ENCODE measurements at places on chromosomes 6 and 20. TPM values are rescaled to one million over a fixed set of nuclear protein-coding genes. Genes with fewer than 3 reads are reported as not detected.

DNA sequence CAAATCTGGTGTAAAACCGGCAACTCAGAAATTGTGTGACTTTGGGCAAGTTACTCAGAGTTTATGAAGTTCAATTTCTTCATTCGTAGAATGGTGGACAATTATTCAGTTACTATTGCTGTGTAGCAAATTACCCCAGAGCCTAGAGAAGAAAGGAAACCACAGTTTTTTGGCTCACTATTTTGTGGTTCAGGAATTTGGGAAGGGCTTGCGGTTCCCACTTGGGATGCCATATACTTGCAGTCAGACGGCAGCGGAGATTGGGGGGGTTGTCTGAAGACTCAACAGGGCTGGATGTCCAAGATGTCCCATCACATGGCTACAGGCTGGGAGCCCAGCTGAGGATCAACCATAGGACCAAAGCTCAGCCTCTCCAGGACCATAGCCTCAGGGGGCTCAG is 108.1 kb downstream of the PCSK2 start:
- DNase-seq = no peak

MYLK4 gene
- 0.75 TPM for total RNA-seq

CASS4 gene
- 0.67 TPM for total RNA-seq

DNA sequence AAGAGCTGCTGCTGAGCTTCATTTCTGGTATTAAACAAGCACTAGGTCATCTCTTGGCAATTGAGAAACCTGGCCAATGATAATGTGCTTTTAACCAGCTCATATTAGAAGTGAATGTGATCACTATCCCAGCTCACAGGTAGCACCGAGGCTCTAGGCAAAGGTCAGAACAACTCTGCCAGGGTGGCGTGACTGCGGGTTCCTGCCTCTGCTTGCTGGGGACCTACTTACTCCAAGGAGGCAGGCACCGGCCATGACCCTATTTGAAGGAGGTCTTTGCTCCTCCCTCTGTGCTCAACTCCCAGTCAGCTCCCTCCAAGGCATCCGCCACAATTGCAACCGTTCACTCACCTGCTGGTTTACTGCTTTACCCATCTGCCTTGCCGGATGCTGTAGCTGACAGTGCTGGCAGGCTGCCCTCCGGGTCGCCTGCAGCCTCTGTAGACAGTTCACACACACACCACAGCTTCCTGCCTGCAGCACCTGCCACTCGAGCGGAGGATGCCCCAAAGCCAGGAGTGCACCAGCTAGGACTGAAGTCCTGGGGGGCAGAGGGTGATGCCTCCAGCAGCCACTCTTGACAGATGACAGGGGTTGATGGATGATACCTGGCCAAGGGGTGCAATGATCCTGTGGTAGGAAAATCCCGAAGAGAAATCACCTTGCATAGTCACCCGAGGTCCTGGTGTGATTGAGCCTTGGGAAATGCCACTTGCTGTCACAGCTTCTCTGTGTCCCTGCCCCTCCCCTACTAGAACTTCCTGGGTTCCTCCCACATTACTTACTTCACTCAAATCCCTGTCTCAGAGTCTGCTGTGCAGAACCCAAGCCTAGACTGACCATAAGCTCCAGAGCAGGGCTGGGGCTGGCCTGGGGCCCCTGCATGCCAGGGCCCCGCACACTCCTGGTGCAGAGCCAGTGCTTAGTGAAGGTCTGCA is 8.8 kb upstream of the VSX1 start:
- DNase-seq = no peak

DNA sequence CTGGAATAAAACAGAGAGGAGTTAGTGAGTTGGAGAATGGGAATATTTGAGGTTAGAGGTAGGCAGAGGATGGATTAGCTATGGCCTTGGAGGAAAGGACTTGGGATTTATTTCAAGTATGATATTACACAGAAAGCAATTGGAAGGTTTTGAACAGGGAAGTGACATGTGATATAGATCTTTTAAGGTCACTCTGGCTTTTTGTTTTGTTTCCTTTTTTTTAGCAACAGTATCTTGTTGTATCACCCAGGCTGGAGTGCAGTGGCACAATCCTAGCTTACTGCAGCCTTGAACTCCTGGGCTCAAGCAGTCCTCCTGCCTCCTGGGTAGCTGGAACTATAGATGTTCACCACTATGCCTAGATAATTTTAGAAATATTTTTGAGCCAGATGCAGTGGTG is 190.3 kb downstream of the UTRN start:
- no peak for DNase-seq

SMIM8 gene
- total RNA-seq = 8.5 TPM

GRCh38 chr6:113707194-113707593 is 150.0 kb upstream of the MARCKS start:
- DNase-seq = no peak

MDFI gene
- total RNA-seq = not detected

OR2J3 gene
- total RNA-seq = not detected

DNA sequence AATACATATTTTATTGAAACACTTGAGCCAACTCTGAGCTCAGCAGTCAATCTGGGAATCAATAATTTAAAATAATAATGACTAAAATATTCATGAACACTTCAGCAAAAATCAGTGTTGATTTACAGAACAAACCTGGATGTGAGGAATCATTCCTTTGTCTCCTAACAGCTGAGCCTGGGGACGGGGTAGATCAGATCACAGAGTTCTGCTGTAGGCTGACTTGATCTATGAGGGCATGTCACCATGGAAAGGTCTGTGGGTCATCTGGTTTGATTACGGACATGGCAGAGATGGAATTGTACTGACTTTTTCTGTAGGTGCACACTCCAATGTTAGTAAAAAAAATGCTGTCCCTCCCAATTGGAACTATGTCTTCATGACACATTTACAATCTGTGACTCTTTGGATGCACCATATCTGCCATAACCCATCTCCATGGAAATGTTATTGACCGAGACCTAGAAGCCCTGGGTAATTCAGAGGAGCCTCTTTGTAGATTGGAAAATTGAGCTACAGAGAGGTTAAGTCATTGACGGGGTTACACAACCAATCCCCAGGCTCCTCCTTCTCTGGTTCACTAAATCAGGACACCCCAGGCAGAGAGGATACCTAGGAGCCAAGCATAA is 114.1 kb downstream of the DOK5 start:
- DNase-seq = no peak

ZBTB46 gene
- 9.1 TPM for total RNA-seq

- DNase-seq = no peak
These were observed 13.7 kb upstream of the ZNF318 start for GRCh38 chr6:43383021-43383667.

DNA sequence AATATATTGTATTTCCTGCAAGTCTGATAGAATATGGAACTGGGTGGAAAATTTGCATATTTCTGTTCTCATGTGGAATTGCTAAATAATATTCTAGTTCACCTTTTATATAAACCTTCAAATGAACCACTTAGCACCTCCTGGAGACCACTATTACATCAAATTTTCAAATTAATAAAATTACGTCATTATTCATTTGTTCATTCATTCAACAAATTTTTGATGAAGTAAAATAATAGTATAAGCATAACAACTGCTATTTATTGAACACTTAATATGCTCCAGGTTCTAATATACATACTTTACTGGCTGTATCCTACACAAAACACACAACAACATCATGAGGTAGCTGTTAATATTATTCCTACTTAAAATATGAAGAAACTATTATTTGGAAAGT is 215.1 kb downstream of the KCNQ5 start:
- no peak for DNase-seq

DNA sequence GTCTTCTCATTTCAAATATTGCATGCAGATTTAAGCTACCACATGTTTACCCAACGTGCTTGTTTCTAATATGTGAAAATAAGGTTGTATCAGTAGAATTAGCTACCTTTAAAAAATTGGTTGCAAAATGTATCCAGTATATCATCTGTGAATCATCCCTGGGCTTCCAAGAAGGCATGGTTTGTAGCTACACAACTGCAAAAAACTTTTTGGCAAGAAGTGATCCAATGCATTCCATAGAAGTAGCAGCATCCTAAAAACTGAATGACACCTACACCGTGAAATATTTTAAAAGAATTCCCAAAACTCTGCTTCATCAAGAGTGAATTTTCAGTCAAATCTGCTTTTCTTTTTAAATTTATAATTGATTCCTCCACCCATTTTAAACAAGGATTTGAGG is 89.1 kb downstream of the AIG1 start:
- DNase-seq = no peak

TREML1 gene
- not detected for total RNA-seq

GRCh38 chr6:13355043-13355945 is 27.0 kb upstream of the TBC1D7 start:
- no peak for DNase-seq

- DNase-seq = no peak
These were observed 81.5 kb upstream of the BCLAF1 start for GRCh38 chr6:136370988-136371728.

GRCh38 chr6:63635588-63636517 is at the start of gene PHF3:
PHF3 (plus strand) TSS chr6:63635802; CDS start chr6:63646552, 10,750 bp downstream.
- peak; percentile 92 for DNase-seq

CENPW gene
- total RNA-seq = 64.4 TPM

GRCh38 chr20:25549172-25549773 is 36.1 kb downstream of the NINL start:
- no peak for DNase-seq

DNA sequence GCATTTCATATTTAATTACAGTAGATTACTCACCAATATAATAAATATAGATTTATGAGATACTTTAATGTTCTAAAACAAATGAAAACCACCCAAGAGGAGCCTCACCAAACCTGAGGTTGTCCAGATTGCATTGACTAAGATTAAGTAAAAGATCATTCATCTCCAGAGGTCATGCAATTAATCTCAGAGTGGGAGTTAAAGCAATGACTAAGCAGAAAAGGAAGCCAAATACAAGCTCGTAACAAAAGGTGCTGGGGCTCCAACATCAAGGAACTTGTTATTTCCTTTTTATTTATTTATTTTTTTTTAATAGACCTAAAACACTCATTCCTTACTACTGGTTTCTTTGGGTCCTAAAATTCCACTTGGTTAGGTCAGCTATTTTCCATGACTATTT is 57.7 kb downstream of the RSPO3 start:
- no peak for DNase-seq

DNA sequence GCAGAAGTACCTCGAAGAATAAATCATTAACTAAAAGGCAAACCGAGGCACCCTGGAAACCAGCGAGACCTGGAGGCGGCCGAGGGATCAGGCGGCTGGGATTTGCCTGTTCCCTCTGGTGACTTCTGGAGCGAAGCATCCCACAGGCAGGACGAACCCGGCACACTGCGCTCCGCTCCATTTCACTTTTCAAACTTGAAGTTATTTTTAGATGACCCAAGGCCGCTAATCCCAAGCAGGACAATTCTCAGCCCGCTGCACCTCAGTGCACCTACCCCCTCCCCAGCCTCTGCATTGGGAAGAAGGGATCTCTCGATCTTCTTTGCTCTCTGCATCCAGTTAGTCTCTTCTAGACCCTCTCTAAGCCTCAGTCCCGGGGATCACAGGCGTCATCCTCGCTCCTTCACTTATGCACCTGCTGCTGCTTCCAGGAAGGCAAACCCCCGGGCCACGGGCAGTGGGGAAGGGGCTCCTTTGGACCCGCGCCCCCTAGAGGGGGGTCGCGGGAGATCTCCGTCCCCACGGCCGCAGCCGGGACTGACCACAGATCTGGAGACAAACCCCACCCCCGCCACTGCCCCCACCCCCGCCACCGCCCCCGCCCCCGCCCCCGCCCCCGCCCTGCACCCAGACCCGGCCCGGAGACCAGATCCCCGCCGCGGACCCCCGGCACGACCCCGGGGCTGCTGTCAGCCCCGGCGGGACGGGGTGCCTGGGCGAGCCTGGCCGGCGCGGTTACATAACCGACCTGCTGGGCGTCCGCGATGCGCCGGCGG is 636 bp downstream of the RCAN2 start:
- peak; percentile 32 for DNase-seq

DNA sequence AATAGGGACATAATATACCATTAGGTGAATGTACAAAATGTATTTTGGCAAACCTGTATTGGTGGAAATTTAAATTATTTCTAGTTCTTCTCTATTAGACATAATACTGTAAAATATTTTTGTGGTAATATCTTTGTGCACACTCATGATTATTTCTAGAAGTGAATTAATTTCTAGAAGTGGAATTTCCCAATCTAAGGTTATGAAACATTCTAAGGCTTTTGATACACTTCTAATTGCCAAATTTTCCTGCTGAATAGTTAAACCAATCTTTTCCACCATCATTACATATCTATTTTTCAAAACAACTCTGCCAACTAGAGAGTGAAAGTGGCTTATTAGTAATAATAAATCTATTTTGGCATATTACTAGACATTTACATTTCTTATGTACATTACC is 1.8 kb upstream of the CCND3 start:
- no peak for DNase-seq

DNA sequence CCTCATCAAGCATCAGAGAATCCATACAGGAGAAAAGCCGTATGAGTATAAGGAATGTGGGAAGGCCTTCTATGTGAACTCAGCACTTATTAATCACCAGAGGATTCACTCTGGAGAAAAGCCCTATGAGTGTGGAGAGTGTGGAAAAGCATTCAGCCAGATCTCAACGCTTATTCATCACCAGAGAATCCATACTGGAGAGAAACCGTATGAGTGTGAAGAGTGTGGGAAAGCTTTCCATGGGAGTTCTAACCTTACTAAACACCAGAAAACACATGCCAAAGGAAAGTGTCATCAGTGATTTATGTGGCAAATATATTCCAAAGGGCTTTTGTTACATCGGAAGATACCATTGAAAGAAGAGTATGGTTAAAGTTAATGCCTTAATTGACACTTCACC is 25.4 kb downstream of the ZKSCAN8 start:
- no peak for DNase-seq

- DNase-seq = no peak
These were observed 723 bp downstream of the COL11A2 start for GRCh38 chr6:33191383-33192104.

GRCh38 chr20:24491041-24491756 is 21.8 kb downstream of the SYNDIG1 start:
- no peak for DNase-seq

GHRH gene
- not detected for total RNA-seq

GRCh38 chr6:41558033-41558807 is 12.0 kb downstream of the FOXP4 start:
- no peak for DNase-seq

GRCh38 chr20:45358282-45359068 is 4.5 kb upstream of the SYS1 start:
- DNase-seq = no peak

DNA sequence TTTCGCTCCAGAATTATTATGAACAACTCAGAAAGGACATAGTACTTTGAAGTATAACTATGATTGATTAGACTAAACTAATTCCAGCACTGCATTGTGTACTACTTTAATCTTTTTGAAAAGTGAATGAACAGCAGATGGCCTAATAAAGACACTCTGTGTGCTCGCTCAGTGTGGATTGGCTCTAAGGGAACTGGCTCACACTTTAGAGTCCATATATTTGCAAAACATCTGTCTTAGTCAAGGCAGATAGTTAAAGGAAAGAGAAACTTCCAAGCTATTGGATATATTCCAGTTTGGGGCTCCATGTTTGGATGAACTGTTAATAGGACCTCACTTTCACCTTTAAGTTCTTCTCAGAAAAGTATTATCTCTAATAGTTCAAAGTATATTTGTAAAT is 218.9 kb downstream of the EYA4 start:
- no peak for DNase-seq

GRCh38 chr6:98833307-98834059 is 891 bp upstream of the POU3F2 start:
- no peak for DNase-seq

PDE7B gene
- not detected for total RNA-seq

All from Caco-2 (cell line).